ENCODE measurements at places on chromosomes 5 and 9.
A peak's percentile ranks its signal among the peaks of the same experiment; 100 is the strongest.

DNA sequence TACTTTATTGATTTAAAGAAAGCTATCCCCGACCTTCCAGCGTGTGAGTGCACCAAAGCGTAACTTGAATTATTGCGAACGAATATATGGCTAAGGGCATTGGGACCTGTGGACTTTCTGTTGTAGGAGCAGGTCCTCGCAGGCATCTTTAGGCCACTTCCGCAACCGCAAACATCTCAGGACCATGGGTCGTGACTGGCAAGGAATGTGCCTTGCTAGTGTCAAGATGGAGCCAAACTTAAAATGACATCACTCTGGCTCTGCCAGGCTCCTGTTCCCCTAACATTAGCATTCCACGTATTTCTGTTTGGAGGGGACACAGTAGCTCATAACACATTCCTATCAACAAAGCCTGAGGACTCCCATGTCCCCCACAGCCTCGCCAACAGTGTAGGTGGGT is 44.1 kb upstream of the OLFM1 start:
- DNase-seq, result no peak

DNA sequence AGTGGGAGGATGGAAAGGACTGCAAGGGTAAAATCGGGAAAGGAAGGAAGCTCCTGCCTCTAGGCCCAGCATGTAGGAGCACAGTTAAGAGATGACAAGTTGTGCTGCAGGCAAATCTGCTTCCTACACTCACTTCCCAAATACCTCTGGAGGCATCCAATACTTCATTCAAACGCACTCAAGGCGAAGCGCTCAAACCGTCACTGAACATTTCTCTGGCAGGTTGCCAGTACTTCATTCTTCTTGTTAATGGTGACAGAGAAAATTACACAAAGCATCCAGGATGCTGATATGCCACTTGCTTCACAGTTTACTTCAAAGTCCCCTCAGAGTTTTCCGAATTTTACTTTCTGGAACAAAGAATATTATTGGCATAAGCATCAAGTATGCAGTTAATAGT is 59.8 kb downstream of the NREP start:
- no peak for DNase-seq

GRCh38 chr5:83752700-83753099 is 32.0 kb upstream of the HAPLN1 start:
- DNase-seq, result no peak

- no peak for DNase-seq
Measured at GRCh38 chr5:142191776-142192175, 83.2 kb downstream of the NDFIP1 start.

- no peak for DNase-seq
Measured at GRCh38 chr9:84791643-84792042, 122.1 kb downstream of the NTRK2 start.

- DNase-seq, result no peak
Measured at GRCh38 chr5:1227667-1228066, 2.5 kb downstream of the SLC6A18 start.

GRCh38 chr5:135170500-135170899 is 136.5 kb upstream of the PITX1 start:
- no peak for DNase-seq

DNA sequence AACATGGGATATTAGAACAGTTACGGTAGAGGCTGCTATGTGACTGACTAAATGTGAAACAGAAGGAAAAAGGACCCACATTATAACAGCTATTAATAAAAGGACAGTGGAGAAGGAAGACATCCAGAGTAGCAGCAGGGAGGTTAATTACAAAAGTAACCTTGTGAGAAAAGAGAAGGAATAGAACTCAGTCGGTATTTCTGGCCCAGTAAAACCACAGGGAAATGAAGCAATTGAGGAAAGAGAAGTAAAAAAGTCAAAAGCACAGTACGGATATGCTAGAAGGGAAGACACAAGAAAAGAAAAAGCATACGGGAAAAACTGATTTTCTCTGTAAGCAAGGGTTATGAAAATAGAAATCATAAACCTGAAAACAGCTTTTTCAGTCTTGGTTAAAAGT is 164.7 kb downstream of the RFX3 start:
- DNase-seq, result peak; percentile 33

- DNase-seq, result no peak
Measured at GRCh38 chr5:54361691-54362411, 51.5 kb upstream of the ARL15 start.

- DNase-seq, result no peak
Measured at GRCh38 chr9:129491487-129491855, 129.4 kb downstream of the C9orf50 start.

DNA sequence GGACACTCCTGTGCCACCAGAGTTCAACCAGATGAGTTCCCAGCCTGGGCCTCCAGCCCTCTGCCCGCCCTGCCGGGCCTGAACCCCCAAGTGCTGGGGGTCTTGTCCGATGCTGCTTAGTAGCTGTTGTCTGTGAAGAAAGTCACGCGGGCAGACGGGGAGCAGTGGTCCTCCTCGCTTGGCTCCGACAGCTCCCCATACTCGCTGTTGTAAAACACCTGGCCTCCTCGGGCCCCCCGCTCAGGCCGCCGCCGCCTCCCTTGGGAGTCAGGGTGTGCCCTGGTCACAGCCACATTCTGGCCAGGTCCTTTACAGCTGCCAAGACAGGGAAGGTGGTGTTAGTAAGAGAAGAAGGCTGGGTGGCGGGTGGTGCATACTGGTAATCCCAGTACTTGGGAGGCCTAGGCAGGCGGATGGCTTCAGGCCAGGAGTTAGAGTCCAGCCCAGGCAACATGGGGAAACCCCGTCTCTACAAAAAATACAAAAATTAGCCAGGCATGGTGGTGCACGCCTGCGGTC is 11.8 kb upstream of the SCGB3A1 start:
- no peak for DNase-seq

DNA sequence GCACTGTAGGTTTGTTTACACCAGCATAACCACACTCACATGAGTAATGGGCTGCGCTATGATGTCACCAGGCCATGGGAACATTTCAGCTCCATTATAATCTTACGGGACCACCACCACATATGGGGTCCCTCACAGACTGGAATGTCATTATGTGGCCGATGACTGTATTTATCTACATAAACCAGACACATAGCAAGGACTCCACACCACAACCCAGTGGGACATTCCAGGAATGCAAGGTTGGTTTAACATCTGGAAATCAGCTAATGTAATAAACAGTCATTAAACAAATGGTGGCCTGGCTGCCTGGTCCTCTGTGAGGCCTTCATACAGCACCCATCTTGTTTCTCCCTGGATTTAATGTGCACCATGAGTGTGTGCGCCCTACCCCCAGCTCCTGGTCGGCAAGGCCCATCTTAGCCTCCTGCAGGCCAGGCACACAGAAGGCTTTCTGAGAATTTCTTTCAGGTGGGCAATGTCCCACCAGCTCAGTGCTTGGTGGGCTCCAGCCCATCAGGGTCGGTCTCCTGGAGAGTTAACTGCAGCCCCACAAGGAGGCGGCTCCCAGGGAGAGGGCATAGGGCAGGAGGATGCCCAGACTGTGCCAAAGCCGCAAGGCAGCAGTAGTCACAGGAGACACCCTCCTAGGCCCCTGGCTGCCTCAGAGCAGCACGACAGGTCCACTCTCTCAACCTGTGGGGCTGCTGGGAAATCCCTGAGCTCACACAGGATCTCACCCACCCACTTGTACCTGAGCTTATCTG is 35.9 kb upstream of the SARDH start:
- no peak for DNase-seq

- DNase-seq, result no peak
Measured at GRCh38 chr5:97245386-97245785, 62.3 kb upstream of the RIOK2 start.

GRCh38 chr9:133066181-133066983 is 4.6 kb downstream of the CEL start:
- no peak for DNase-seq

GRCh38 chr5:5104550-5104949 is 35.6 kb upstream of the ADAMTS16 start:
- no peak for DNase-seq

DNA sequence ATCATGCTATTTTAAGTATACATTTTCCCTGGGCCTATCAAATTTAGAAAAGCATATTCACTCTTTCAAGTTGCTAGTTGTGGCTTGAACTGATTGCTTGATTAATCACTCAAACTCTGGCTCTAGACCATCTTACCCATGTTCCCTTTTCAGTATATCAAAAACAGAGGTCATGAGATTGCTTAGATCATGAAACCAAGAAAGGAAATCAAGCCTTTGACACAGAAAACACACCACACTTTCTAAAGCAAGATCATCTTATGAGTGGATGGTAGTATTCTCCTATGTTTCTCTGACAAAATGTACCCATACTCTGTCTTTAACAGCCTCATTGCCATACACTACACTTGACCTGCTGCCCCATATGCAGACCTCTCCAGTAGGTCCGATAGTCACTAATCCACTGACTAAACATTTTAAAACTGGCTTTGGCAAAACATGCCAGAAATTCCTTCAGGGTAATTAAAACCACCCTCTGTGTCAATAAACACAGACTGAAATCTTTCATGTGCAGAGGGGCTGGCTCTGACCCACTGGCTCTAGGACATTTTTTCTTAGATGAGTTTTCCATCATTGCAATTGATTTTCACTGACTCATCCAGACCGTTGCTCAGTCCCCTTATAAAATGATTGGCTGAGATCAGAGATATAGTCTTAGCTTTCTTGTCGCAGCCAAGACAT is 18.2 kb downstream of the PPP2R2B start:
- no peak for DNase-seq

- DNase-seq, result no peak
Measured at GRCh38 chr5:84437673-84438315, 53.1 kb upstream of the EDIL3 start.

- DNase-seq, result no peak
Measured at GRCh38 chr9:37705787-37706186, 47.8 kb upstream of the TRMT10B start.

DNA sequence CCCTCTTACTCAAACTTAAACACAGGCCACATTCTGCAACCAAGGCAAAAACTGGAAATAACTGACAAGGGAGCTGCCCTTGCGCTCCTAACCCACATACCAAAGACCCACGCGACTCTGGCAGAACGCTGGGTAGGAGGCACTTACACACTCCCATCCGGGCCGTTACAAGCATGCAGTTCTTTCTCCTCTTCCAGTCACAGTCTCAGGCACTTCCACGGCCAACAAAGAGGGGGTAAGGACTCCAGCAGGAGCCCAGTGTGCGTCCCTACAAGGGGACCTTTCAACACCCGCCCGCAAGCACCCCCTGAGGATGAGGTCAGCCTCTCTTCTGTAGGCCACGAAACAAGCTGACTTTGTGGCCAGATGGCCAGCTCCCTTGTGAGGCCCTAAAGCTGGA is 57.4 kb downstream of the SERINC5 start:
- no peak for DNase-seq

GRCh38 chr9:33222031-33222430 is 17.9 kb upstream of the SPINK4 start:
- no peak for DNase-seq

GRCh38 chr5:101346447-101346846 is 443.4 kb upstream of the ST8SIA4 start:
- no peak for DNase-seq

- DNase-seq, result no peak
Measured at GRCh38 chr9:106682420-106682819, 180.5 kb upstream of the ZNF462 start.

DNA sequence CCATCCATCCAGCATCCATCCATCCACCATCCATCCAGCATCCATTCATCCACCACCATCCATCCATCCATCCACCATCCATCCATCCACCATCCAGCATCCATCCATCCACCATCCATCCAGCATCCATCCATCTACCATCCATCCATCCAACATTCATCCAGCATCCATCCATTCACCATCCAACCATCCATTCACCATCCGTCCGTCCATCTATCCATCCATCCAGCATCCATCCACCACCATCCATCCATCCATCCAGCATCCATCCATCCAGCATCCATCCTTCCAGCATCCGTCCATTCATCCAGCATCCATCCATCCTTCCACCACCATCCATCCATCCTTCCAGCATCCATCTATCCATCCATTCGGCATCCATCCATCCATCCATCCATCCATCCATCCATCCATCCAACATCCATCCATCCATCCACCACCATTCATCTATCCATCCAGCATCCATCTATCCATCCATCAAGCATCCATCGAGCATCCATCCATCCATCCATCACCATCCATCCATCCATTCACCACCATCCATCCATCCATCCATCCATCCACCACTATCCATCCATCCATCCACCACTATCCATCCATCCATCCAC is 32.4 kb upstream of the WDR5 start:
- no peak for DNase-seq

DNA sequence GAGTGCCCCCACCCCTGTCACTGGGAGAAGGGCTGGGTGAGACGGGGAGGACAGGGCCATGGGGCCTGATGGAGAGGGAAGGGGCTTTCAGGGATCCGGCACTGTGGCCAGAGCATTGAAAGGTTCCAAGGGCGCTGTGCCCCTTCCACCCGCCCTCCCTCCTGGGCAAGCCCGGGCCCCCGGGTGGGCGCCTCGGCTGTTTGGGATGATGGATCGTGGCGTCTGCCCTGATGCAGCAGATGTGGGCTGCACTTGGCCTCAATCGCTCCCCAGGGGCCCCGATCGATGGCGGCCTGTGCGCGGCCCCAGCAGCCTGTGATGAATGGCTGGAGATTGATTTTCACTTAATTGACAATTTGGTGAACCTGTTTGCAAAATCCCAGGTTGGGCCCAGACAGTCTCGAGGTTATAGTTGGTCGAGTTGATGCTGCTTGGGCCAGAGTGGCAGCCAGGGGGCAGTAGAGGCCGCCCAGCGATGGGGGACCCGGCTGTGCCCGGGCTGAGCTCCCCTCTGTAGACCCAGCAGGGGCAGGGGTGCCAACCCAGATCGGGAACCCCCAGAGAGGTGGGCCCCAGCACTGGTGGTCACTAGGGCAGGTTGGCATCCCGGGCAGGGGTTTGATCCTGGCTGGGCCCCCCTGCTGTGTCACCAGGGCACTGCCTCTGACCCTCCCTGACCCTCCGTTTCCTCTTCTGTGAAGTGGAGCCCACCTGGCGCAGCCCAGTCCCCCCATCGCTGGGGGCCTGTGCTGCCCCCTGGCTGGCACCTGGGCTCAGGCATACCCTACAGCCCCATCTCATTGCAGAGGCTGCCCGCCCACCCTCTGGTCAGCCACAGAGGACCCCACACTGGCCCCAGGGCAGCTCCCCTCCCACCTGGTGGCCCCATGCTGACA is 34.7 kb downstream of the LHX3 start:
- DNase-seq, result no peak

- no peak for DNase-seq
Measured at GRCh38 chr9:70133253-70134208, 89.9 kb downstream of the MAMDC2 start.

DNA sequence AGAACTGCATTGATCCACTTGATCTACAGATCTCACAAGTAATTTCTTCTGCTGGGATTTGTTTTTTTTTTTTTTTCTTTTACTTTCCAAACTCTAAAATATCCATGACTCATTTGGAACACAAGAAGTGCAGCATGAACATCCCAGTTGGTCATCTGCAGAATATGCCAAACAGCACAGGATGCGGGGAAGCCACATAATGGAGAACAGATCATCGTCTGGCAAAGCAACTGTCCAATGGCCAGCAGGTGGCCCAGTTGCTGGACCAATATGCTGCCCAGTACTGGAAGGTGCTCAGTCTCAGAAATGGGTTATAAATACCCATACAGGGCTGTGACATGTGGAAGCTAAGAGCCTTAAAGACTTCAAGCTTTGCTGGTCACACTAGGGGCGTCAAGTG is 221.3 kb upstream of the TAS2R1 start:
- no peak for DNase-seq

GRCh38 chr9:124899845-124900244 is 37.9 kb downstream of the ARPC5L start:
- DNase-seq, result no peak

- no peak for DNase-seq
Measured at GRCh38 chr9:134778156-134778555, 102.5 kb upstream of the FCN2 start.

Measured in GF-D8 (cell line).